ENCODE measurements at places on chromosomes 4 and X.
A peak's percentile ranks its signal among the peaks of the same experiment; 100 is the strongest.

GRCh38 chr4:175282407-175282806, 364.2 kb downstream of the ADAM29 start:
- DNase-seq: no peak

GRCh38 chr4:86975927-86976326, 41.1 kb downstream of the AFF1 start:
- no peak for DNase-seq

GRCh38 chr4:141140391-141141200, 7.3 kb upstream of the RNF150 start:
- no peak for DNase-seq

DNA sequence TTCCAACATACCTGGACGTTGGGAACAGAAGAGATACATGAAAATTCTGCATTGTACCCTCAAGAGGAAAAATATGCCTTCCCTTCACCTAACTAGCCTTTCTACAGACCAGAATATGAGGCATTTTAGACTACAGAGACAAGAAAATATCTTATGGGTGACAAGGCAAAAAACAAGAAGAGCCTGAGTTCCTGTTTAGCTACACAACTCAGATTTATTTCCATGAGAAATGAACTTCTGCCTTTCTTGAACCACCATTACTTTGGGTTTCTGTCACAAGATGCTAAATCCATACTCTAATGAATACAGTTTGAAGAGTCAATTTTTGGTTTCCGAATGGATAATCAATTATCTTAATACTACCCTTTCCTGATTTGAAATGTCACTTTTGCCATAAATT, 18.7 kb downstream of the RCHY1 start:
- no peak for DNase-seq

GRCh38 chr4:157151711-157152110, 68.8 kb upstream of the GRIA2 start:
- no peak for DNase-seq

- DNase-seq: peak; percentile 56
Observed at GRCh38 chr4:824461-825062, 1.4 kb downstream of the CPLX1 start.

DNA sequence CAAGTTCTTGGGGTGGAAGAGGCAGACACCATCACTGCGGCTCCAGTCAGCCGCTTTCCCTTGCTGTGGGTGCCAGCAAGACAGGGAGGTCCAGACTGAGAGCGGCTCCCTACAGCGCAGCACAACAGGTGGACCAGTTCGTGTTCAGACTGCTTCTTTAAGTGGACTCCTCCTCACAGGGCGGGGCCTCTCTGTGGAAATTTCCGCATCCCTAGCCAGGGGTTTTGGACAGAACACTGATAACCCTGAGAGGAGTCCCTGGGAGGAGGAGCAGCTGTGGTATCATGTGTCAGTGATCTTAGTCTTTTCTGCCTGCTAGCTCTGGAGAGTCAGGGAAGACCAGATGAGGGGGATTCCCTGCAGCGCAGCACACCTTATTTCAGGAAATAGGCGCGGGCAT, 48.5 kb downstream of the MAGEC2 start:
- no peak for DNase-seq

GRCh38 chr4:145179281-145179860, 1.0 kb downstream of the OTUD4 start:
- DNase-seq: peak; percentile 87

- no peak for DNase-seq
Observed at GRCh38 chr4:114205261-114205660, 225.8 kb upstream of the ARSJ start.

GRCh38 chr4:71261633-71262121, 77.1 kb upstream of the SLC4A4 start:
- DNase-seq: no peak

DNA sequence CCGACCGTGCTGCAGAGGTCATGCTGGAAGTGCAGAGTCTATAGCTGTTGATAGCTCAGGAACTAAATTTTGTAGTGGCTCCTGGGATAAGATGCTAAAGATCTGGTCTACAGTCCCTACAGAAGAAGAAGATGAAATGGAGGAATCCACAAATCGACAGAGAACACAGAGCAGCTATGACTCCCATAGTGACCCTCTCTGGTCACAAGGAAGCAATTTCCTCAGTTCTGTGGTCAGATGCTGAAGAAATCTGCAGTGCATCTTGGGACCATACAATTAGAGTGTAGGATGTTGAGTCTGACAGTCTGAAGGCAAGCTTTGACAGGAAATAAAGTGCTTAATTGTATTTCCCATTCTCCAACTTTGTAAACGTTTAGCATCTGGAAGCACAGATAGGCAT, 8.8 kb downstream of the MANBA start:
- DNase-seq: no peak

DNA sequence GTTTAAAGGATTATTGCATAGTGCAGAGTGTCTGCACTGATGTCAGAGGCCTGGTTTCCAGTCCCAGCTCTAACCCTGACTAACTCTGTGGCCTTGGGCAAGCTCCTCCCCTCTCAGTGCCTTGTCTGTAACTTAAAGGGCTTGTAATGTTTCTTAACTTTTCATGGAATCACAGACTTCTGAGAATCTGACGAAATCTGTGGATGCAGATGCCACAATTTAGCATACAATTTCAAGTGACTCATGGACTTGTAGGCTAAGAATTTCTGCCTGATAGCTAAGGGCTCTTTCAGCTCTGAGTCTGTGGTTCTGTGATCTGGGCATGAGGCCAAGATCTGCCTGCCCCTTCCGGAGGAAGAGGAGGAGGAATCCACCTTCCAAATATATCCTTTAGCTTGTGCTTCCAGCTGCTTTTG, 236.9 kb downstream of the AR start:
- DNase-seq: no peak

- peak; percentile 98 for DNase-seq
Observed at GRCh38 chr4:2934813-2935761, 28.1 kb downstream of the NOP14 start.

- no peak for DNase-seq
Observed at GRCh38 chr4:145047151-145047550, 50.8 kb downstream of the ANAPC10 start.

DNA sequence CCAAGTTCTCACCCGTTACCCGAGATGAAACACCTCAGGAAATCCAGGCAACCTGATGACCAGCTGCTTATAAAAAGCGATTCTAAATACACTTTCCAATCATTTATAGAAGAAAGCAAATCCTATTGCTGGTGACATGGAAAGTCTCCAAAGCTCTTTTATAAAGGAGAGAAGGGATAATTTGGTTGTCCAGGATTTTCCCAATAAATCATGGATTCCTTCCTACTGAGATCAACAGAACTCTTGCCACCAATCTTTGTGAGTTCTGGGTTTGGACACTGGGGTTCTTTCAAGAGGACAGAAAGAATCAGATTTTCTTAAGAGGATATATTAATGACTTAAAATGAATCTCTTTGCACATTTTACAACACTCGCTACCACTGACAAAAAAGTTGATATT, 24.7 kb upstream of the SOD3 start:
- DNase-seq: no peak

DNA sequence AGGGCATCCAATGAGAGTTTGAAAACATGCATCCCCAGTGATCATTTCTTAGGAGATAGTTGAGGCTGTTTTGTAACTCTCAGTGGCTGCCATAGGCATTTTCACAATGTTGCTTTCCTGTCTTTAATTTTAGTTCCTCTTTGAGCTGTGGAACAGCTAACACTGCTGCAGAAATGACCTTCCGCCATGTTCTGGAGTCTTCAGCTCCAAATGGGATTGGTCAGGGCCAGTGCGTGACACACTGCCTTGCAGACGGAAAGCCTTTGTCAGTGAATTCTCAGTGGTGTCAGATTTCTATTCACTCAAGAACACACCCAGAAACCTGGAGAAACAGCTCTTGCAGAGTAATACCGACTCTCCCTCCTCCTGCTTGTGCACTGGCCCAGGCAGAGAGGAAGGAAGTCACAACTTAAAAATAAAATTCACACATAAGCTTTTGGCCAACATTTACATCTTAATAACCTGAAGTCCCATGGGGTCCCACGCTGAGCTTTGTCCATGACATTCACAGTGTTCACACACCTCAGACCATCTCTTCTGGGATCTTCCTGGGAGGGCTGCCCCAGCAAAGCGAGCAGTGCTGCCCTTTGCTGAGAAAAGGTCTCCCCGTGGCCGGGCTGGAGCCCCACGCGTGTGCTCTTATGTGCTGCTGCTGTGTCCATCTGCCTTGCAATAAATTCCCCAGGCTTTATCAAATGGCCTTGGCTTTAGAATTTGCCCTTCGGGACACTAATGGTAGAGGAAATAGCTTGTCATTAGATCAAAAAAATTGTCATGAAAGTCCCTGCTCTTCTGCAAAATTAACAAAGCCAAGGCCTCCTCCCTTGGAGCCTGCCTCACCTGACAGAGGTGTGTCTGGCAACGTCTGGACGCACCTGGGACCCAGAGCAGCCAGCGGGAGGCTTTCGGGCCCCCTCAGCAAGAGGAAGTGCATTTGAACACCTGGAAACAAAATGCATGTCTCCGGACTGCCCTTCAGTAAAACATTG, 126.8 kb downstream of the IRF2 start:
- no peak for DNase-seq

DNA sequence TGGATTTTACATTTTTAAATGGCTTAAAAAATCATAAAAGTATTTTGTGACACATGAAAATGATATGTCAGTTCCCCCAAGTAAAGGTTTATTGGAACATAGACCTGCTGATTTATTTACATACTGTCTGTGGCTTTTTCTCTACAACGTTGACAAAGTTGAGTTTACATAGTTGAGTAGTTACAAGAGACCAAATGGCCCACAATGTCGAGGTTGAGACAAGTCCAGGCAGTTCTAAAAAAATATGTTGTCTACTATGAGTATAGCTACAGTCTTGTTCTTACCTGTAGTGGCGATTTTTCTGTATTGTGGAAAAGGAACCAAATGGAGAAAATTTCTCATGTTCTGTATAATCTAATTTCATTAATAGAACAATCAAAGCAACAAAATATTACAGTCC, 163.2 kb downstream of the FRAS1 start:
- no peak for DNase-seq

- no peak for DNase-seq
Observed at GRCh38 chr4:10762561-10762960, 78.0 kb upstream of the CLNK start.

- DNase-seq: no peak
Observed at GRCh38 chrX:133544115-133544514, 128.8 kb upstream of the GPC4 start.

- no peak for DNase-seq
Observed at GRCh38 chrX:9476810-9477575, 12.1 kb downstream of the TBL1X start.

GRCh38 chr4:149223659-149224058, 592.0 kb downstream of the IQCM start:
- no peak for DNase-seq

DNA sequence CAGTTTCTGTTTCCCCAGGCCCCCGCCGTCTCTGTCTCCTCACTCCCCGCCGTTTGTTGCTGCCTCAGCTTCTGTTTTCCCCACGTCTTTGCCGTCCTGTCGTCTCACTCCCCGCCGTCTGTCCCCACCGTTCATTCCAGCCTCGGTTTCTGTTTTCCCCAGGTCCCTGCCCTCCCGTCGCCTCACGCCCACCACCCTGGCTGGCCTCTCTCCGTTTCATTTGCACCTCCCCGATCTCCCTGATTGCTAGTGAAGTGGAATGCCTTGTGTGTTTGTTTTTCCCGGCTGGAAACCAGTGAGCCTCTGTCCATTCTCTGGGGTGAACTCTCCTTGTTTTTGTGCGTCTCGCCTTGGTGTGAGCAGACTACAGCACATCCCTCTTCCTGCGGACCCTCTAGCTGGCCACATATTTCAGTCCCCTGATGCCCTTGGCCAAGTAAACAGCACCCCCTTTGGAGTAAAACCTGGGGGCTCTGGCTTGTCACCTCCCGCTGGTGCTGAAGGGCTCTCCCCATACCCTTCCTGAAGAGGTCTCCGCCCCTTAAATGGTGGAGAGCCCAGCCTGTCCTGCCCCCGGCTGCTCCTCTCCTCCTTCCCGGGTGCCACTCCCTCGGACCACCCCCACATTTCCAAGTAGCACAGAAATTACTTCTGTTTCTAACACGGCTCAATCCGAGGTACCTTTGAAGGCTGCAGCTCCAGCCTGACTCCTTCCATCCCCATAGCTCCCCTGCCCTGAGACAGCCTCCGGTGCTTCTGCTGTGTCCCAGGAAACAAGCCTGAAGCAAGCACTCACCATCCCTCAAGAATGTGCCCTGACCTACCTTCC, 13.2 kb downstream of the TMEM175 start:
- DNase-seq: peak; percentile 51

GRCh38 chrX:21974011-21974385, 33.5 kb downstream of the SMS start:
- DNase-seq: no peak

DNA sequence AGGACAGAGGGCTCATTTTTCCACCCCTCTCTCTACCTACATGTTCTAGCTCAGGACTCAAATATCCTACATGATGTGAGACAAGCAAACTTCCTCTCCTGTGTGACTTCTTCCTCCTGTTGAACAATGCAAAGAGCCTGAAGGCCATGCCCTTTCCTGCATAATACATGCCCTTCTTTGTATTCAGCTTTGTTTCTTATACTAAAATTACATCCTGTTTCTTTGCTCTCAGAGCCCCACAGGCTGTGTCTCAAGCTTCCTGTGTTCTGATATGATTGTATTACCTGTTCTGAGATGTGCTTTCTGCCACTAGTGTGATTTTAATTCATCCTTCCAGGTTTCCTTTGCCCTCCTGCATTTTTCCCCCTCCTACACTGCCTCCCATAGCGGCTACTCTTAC, 166.4 kb upstream of the AFF2 start:
- DNase-seq: no peak

DNA sequence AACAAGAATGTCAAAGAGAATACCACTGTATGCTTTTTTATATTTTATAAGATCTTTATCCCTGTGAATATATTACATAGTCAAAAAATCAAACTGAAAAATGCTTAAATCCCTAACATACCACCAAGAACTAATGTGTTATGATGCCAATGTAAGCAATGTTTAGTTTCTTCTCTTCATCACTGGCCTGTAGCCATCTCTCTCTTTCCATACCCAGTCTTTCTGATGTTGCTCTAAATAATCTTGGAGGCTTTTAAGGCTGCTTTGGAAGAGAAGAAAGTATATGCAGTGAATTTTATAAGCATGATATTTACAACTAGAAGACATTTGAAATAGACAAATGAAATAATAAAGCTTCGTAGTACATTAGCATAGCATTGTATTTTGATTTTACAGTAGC, 82.9 kb downstream of the NFKB1 start:
- DNase-seq: no peak

GRCh38 chr4:77728420-77728819, 90.7 kb downstream of the CNOT6L start:
- no peak for DNase-seq

DNA sequence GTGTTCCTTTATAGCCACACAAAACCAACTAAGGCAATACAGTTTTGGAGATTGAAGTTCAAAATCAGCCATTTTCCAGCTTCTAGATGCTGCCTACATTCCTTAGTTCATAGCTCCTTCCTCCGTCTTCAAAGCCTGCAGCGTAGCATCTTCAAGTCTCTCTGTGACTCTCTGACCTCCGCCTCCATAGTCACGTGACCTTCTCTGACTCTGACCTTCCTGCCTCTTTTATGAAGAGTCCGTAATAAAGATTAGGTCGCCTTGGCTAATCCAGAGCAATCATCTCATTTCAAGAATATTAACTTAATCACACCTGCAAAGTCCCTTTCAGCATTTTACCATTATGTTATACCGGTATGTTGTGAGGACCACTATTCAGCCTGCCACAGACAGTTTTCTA, 60.4 kb downstream of the ZCCHC12 start:
- DNase-seq: no peak

GRCh38 chr4:187732524-187732923, 263.0 kb upstream of the ZFP42 start:
- DNase-seq: no peak
